Glutamatergic neuron (in vitro differentiated cells): ENCODE measurements at places on chromosomes 4 and X.

DNA sequence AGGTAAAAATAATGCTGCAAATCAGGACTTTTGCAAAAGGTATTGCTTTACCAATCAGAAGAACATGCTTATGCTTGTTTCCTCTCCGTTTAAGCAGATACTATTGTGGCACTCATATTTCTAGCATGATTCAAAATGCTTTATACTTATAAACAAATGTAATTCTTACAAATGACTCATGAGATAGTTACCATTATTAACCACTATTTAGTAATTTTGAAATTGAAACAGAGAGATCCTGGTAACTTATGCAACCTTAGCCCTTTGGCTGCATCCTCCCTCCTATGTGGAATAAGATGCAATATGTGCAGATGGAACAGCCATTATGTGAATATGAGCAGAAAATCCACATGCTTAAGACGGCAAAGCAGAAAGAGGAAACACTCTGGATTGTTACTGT, 164.7 kb downstream of the PCDH18 start:
- H3K4me3 ChIP-seq = no peak overlapping the region
- H3K36me3 ChIP-seq = no peaks in the 10 kb centered on the region
- no peak overlapping the region for H3K27ac ChIP-seq
- no peak for DNase-seq

DNA sequence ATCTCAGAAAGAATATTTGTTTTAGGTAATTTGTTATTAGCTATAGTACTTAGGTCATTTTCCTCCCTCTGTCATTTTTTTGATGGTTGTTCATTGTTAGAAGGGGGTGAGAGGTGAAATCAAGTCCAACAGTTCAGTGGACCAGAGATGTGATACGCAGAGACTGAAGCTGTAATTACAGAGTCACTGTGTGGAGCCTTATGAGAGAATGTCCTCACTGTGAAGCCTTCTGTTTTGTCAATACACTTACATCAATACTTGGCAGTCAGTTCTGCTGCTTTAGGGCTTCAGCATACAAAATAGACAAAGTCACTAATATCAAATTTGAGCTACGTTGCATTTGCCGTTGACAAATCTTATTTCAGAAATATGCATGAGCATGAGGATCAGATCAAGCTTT, 692.5 kb downstream of the C4orf33 start:
- H3K27me3 ChIP-seq = no peaks in the 10 kb centered on the region
- no peak overlapping the region for H3K4me3 ChIP-seq
- no peaks in the 10 kb centered on the region for H3K36me3 ChIP-seq
- H3K4me1 ChIP-seq = no peaks in the 10 kb centered on the region
- DNase-seq = no peak

DNA sequence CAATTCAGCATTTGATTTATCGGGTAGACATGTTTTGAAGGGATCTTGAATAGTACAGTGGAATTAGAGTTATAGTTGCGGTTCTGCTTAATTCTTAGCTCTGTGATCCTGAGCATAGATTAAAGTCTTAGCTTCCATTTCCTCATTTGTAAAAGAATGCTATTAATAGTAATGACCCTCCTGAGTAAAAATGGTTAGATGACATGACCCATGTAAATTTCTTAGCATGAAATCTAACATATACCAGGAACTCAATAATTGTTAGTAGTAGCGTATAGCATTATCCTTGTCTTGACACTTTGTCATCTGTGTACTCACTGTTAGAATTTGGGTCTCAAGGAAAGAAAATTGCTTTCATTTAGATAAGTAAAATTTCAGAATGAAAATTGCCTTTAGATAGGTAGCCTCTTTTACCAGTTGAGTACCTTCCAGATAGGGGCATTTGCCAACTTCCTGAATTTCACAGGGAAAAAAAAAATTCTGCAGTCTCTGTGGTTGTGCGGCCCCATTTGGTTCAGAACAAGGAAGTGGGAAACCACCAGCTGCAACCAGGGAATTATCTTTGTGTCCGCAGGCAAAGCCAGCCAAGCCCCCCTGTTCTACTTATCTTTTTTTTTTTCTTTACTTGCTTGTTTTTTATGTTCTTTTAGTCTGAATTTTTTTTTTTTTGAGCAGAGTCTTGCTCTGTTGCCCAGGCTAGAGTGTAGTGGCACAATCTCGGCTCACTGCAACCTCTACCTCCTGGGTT, 86.9 kb downstream of the TMEM164 start:
- no peaks in the 10 kb centered on the region for H3K27me3 ChIP-seq
- H3K36me3 ChIP-seq = no peaks in the 10 kb centered on the region
- no peak overlapping the region for H3K4me3 ChIP-seq
- H3K4me1 ChIP-seq = no peaks in the 10 kb centered on the region
- no peak overlapping the region for H3K27ac ChIP-seq
- no peak for DNase-seq

- H3K4me3 ChIP-seq = no peak overlapping the region
- no peak for DNase-seq
- no peaks in the 10 kb centered on the region for H3K4me1 ChIP-seq
- no peak overlapping the region for H3K27ac ChIP-seq
- H3K36me3 ChIP-seq = no peaks in the 10 kb centered on the region
Measured at GRCh38 chr4:172109466-172109865, 296.3 kb downstream of the GALNTL6 start.
